ENCODE measurements at places on chromosomes 12 and 14.

- no peak for DNase-seq
Observed at GRCh38 chr12:68227356-68227755, 1.7 kb upstream of the IL26 start.

GRCh38 chr12:119838826-119839600 is 38.1 kb downstream of the CIT start:
- no peak for DNase-seq

- no peak for DNase-seq
Observed at GRCh38 chr12:122014781-122015180, 6.9 kb upstream of the BCL7A start.

- DNase-seq = no peak
Observed at GRCh38 chr14:72812292-72812851, 81.5 kb downstream of the DPF3 start.

DNA sequence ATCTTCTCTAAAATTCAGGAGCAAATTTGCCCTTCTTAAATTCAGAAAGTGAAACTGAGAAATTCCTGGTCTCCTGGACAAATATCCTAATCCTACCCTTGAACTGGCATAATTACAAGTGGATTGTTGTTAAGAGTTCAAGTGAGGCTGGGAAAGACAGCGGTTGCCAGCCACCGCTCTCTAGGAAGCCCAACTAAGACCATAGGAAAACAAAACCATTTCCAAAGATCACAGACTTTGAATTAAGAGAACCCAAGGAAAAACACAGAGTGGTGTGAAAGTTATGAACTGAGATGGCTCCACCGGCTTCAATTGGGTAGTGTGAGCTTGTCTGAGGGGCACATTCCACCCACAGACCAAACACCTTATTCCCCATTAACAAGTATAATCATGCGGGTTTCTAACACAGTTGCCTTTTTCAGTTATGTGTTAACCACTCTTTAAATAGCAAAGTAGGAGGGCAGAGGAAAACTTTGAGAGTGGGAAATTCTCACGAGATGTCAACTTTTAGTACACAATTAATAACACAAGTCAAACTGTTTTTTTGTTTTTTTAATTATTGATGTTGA is 1628.8 kb upstream of the SEL1L start:
- no peak for DNase-seq

- no peak for DNase-seq
Observed at GRCh38 chr14:83780321-83780720, 1749.6 kb upstream of the FLRT2 start.

DNA sequence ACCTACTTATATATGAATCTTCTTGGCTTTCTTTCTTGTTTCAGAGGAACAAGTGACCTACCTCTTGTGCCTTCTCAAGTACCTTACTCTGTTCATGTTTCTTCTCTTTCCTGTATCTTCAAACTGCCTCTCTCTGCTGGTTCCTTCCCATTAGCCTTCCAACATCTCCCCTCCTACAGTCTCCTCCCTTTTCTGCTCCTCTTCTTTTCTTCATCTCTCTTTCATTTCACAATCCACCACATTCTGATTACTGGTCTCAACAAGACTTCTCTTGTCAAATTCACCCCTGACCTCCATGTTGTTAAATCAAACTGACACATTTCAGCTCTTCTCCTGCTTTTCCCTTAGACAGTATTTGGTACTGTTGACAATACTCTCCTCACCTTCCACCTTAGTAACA is 95.6 kb downstream of the BRMS1L start:
- no peak for DNase-seq

DNA sequence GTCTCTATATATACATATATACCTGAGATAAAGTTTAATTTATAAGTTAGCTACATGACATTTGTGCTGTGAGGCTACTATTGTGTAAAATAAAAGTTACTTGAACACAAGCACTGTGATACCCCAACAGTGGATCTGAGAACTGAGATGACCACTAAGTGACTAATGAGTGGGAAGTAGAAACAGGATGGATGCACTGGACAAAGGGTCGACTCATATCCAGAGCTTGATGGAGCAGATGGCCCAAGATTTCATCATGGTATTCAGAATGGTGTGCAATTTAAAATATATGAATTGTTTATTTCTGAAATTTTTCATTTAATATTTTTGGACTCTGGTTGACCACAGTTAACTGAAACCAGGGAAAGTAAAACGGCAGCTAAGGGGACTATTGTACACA is 908.6 kb upstream of the MDGA2 start:
- DNase-seq = no peak

GRCh38 chr12:45305907-45306306 is 90.0 kb downstream of the ANO6 start:
- DNase-seq = no peak

GRCh38 chr12:5907807-5908206 is 37.3 kb downstream of the ANO2 start:
- DNase-seq = no peak

- DNase-seq = no peak
Observed at GRCh38 chr14:63770187-63770807, 42.4 kb upstream of the SGPP1 start.

GRCh38 chr14:91246051-91246852 is 1.7 kb upstream of the GPR68 start:
- DNase-seq = no peak

GRCh38 chr14:69750495-69750894 is 16.4 kb upstream of the SRSF5 start:
- DNase-seq = no peak

DNA sequence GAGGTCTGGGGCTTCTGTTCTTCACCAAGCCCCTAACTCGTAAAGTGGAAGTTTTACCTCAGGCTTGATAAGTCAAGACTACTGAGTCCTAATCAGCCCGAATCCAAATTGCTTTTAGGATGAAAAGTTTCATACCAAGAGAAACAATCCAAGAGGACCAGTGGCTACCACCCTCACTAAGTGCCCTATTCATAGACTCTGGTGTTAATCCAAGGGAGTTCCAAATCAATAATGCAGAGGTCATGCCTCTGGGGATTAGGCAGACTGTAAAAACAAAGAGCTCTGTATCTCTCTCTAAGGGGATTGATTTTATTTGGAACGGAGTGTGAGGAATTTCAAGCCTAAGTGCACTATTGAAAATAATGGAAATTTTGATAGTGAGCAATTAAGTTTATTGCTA is 76.3 kb upstream of the LMNTD1 start:
- no peak for DNase-seq

- DNase-seq = no peak
Observed at GRCh38 chr12:29783773-29784666, at the start of gene TMTC1. TSS of gene TMTC1 (minus strand) at chr12:29783942. CDS start at chr12:29783751, 191 bp downstream.

- DNase-seq = no peak
Observed at GRCh38 chr12:8689681-8690080, 8.1 kb upstream of the RIMKLB start.

DNA sequence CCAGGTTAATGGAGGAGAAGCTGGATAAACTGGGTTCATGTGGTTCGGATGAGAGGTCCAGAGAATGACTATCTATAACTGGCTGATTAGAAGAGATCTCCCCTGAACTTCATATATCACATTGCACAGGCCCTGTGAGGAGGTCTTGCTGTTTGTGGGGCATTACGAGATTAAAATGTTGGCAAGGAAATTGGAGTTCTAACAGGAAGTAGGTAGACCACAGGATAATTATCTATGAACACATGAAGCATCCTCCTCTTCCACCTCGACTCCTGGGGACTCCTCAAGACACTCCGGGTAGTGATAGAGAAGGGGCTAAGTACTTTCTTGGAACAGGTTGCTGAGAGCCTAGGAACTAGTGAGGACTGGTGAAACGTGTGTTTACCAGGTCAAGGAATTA is 418.8 kb downstream of the KCNH5 start:
- no peak for DNase-seq

GRCh38 chr14:53954551-53955228 is 1.9 kb downstream of the BMP4 start:
- no peak for DNase-seq

DNA sequence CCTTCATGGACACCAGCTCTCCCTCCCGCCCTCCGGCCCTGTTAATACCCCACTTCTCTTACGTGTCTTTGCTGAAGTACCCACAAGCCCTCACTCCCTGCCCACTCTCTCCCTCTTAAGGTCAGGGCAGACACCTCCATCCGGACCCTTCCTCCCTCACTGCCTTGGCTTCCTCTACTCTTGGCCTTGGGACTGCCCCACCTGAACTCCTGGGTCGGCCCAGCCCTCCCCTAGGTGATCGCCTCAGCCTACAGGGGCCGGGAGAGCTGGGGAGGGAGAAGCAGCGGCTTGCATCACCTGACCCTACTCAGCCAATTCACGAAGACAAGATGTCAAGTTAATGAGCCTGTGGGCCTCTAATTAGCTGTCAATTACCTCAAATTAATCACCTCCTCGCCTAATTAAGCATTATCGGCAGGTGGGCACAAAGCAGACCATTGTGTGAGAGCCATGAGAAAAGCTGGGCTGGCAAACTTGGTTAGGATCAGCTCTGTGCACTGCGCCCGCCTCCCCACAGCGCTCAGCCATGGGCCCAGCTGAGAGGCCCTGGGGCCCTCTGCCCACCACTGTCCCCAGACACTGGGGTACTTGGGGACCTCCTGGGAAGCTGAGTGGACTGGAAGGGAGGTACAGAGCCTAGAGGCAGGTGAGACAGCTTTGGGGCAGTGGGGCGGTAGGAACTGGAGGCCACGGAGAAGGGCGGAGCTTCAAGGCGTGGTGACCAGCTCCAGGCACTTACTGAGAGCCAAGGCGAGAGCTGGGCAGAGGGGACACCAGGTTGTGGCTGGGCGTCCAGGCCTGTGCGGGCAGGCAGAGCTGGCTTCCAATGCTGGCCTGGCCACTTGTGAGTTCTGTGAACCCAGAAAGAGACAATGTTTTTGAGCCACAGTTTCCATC is 25.1 kb upstream of the VSX2 start:
- no peak for DNase-seq

- DNase-seq = no peak
Observed at GRCh38 chr14:104927901-104928300, 3.2 kb downstream of the PLD4 start.

GRCh38 chr14:69755296-69755695 is 11.6 kb upstream of the SRSF5 start:
- DNase-seq = no peak

DNA sequence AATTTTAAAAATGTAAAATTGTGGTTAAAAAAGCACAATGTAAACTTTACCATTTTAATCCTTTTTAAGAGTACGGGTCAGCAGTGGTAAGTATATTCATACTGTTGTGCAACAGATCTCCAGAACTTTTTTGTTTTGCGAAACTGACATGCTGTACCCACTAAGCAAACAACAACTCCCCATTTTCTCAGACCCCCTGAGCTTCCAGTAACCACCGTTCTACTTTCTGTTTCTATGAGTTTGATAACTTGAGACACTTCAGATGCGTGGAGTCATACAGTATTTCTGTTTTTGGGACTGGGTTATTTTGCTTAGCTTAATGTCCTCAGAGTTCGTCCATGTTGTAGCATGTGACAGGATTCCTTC is 38.0 kb downstream of the CHST11 start:
- DNase-seq = no peak

DNA sequence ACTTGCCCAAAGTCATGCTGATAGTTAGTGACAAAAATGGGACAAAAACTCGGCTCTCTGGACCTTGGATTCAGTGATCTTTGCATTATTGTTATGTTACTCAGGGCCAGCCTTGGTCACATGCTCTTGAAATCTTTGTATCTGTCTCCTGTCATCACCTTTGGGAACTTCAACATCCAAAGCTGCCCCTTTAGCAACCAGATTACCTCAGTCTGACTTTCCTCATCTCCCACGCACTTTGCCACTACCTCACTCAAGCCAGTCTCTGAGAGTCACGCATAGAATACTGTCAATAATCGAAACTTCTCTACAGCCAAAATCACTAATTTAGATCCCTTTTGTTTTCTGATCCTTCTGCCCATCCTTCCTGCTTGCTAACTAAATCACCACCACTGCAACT is 90.8 kb upstream of the DAAM1 start:
- no peak for DNase-seq

GRCh38 chr14:26595926-26596542 is 1.8 kb downstream of the NOVA1 start:
- DNase-seq = no peak

- DNase-seq = no peak
Observed at GRCh38 chr14:56846970-56847930, 37.0 kb upstream of the OTX2 start.

DNA sequence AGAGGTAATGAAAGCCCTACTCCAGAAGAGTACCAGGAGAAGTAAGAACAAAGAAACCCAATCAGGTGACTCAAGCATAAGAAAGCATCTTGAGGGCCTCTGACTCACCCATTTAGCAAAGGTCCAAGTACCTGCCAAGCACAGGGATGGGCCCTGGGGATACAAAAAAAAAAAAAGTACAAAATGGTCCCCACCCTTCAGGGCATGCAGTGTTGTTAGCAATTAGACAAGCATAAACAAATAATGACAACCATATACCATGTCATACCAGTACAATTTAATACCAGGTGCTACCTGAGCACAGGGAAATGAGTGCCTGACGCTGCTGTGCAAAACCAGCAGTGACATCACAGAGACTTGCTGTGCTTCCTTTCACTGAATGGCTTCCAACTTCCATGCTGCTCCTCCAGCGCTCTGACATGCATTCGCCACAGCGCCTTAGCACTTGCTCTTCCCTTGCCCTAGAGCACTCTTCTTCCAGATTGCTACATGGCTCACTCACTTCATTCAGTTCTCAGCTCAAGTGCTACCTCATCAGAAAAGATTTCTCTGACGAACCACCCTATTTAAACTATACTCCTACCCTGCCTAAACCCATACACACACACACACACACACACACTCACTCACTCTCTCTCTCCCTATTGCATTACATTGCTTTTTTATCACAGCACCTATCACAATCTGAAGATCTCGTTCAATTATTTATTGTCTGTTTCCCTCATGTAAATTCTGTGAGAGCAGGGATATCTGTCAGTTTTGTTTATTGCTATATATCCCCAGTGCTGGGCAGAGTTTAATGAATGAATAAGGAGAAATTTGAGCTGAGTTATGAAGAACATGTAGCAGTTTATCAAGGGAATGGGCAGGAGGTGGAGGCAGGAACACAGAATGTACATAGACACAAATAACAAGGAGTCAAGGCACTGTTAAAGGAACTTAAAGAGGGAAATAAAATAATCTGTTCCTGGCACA is 12.9 kb upstream of the EPS8 start:
- DNase-seq = no peak

DNA sequence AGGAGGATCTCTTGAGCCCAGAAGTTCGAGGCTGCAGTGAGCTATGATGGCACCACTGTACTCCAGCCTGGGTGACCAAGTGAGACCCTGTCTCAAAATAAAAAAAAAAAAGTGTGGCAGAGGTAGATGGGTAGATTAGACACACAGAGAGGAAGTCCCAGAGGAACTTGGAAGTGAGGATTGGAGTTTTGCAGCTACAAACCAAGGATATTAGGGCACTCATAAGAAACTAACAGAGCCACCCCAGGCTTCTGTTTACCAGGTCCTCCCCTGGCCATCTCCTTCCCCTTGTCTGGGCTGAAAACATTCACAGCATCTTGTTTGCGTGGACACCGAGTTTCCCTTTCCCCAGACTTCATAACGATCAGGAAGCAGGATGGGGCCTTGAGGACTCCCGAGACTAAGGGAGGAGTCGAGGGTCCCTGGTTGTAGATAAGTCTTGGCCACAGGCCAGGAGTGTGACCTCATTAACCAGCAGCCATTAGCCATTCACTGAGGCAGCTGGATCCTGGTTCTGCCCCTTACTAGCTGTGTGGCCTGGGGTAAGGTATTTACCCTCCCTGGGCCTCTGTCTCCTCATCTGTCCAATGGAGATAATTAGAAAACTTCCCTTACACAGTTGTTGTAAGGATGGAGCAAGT is 2.1 kb downstream of the MAP1LC3B2 start:
- DNase-seq = no peak

Data from 8988T (cell line).